ENCODE measurements at places on chromosomes 5 and 9.

GRCh38 chr5:16557477-16557876 lies 59.3 kb downstream of the RETREG1 start:
- DNase-seq = no peak

DNA sequence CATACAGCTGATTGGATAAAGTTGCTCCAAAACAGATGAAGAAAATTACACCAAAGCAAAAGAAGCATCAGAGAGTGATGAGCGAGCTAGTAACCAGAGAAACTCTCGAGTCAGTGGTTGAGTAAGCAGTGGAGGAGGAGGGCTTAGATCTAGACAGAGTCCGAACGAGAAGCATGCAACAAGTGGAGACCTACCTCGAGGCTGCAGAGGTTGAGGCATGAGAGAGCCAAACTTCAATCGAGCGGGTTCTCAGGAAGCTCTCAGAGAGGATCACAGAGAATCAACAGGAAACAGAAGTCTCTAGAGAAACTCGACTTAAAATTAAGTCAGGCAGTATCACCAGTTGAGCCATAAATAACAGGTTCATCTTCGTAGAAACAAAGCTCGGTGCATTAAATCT lies 6.1 kb downstream of the RUSC2 start:
- no peak for DNase-seq

GRCh38 chr5:107634981-107635848 lies 35.5 kb downstream of the EFNA5 start:
- DNase-seq = no peak

- no peak for DNase-seq
Observed at GRCh38 chr9:94029932-94030317, 54.3 kb upstream of the PTPDC1 start.

DNA sequence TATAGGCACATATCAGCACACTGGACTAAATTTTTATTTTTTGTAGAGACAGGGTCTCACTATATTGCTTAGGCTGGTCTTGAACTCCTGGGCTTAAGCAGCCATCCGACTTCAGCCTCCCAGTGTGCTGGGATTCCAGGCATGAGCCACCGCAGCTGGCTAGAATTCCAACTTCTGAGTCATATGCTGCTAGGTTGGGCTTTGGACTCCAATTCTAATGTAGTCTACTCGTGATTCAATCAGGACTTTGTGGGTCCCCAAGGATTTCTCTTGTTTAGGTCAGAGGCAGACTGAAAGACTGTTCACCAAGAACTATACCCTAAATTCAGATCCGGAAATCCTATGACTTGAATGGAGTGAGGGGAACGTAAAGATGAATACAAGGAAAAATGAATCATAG lies 68.2 kb upstream of the CHD1 start:
- DNase-seq = no peak

- DNase-seq = no peak
Observed at GRCh38 chr5:83044926-83045325, 32.3 kb downstream of the TMEM167A start.
